ENCODE measurements at places on chromosomes 2 and 18. TPM values are rescaled to one million over a fixed set of nuclear protein-coding genes. Genes with fewer than 3 reads are reported as not detected.
A peak's percentile ranks its signal among the peaks of the same experiment; 100 is the strongest.

DNA sequence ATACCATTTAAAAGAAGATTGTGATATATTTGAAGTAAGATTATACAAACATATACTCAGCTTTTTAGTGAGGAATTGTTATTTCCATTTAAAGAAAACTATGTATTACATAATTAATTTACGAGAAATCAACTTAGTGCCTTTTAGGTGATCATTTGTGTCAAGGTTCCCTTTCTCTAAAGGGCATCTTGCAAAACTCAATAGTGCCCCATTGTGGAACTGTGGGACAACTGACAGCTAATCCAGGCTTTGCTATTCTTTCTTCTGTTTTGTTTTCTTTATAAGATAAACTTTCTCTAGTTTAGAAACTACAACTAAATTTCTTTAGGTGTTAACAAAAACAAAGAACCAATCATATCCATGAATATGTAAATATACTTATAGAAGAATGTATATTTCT lies 24.3 kb upstream of the VIT start:
- no peak for DNase-seq
- no peaks in the 10 kb centered on the region for H3K4me1 ChIP-seq
- H3K27ac ChIP-seq, result no peak overlapping the region
- H3K27me3 ChIP-seq, result no peaks in the 10 kb centered on the region
- H3K36me3 ChIP-seq, result no peaks in the 10 kb centered on the region

DNA sequence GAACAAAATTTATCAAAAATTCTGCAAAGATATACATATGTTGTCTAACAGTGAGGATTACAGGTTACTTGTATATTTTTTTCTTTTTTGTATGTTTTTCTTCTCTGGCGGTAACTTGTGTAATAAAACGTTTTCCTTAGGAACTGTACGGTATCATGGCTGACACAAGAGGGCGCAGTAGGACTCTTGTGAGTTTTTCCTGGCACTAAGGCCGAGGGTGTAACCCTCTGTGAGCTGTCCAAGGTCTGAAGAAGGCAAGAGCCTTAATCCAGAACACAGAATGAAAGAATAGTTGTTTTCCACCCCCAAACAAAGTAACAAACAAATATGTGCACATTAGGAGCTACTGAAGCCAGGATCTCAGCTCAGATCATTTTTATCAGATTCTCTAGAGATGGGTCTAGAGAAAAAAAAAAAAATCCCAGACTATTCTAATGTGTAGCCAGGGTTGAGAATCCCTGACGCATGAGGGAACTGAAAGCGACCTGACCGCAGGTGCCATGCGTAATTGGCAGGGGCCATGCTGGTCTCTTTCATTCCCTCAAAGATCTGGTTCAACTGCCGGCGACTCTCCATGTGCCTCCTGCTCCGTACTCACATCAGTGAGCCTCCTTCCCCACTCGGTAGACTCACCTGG lies 27.0 kb downstream of the TMEM200C start:
- no peak overlapping the region for H3K4me3 ChIP-seq
- no peak overlapping the region for H3K27ac ChIP-seq
- no peaks in the 10 kb centered on the region for H3K4me1 ChIP-seq
- peak; percentile 74 for DNase-seq
- peaks cover 4% of the 10 kb centered on the region for H3K27me3 ChIP-seq

- no peak overlapping the region for H3K4me3 ChIP-seq
- no peak for DNase-seq
- no peaks in the 10 kb centered on the region for H3K4me1 ChIP-seq
- no peak overlapping the region for H3K27ac ChIP-seq
- no peaks in the 10 kb centered on the region for H3K27me3 ChIP-seq
- H3K36me3 ChIP-seq, result no peaks in the 10 kb centered on the region
Measured at GRCh38 chr18:74360852-74361655, 45.4 kb downstream of the C18orf63 start.

DNA sequence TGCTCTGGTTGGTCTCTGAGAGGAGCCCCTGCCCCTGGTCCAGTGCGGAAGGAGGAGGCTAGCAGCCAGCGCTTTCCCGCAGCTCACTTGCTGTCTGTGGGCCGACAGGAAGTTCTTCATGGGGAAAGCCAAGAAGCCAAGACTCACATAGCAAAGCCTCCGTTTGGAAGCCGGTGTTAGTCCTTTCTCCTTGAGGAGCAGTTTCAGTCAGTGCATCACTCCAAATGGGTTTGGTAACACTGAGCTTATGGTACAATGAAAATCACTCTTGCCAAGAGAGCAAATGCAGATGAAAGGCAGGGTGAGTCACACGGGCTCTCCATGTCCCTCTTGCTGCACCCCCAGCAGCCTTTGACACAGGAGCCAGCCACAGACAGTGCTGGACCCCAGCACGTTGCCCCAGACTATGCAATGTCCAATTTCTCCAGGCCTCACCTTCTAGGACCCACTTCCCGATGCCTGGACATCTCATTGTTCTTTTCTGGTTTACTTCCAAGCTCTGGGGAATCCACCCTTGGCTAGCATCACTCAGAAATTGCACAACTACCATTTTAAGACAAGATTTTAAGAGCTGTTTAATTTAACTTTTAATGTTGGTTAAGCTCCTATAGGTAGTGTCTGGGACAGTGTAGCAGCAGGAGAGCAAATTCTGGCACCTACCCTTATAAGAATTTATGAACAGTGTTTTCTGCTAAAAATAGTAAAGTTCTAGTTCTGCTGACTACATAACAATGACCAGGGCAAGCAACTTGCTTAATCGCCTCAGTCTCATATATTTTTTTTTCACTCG lies 174.9 kb downstream of the ASB1 start:
- no peak for DNase-seq
- peaks cover 29% of the 10 kb centered on the region for H3K4me1 ChIP-seq
- H3K27ac ChIP-seq, result peak overlapping the region; percentile 75
- H3K4me3 ChIP-seq, result no peak overlapping the region
- no peaks in the 10 kb centered on the region for H3K27me3 ChIP-seq

DNA sequence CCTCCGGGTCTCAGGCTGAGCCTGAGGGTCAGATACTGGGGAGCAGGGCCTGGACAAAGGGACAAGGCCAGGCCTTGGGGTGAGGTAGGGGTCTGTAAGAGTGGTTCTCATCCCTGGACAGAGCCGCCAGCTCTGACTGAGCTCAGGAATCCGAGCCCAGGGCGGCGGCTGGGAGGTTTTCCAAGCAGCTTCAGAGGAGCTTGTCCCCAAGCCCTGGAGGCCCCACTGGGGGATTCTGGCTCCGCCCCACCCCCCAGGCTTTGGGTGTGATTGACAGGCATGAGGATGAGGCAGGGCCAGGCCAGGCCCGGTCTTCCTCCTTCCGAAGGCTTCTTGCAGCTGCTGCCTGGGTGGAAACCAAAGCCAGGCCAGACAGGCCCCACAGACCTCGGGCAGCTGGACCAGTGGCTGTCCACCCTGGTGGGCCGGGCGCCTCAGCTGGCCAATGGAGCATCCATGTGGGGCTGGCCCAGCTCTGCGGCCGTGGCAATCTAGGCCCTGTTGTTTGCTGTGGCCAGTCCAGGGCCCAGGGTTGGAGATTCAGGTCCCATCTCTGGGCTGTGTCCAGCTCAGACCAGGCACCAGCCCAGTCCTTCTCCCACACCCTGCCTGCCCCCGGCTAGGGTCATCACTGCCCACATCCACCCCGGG lies 23.1 kb upstream of the GPC1 start:
- no peaks in the 10 kb centered on the region for H3K4me1 ChIP-seq
- no peak overlapping the region for H3K4me3 ChIP-seq
- DNase-seq, result peak; percentile 56
- H3K27me3 ChIP-seq, result peaks cover 7% of the 10 kb centered on the region
- H3K27ac ChIP-seq, result no peak overlapping the region

The GALNT13 gene
- total RNA-seq, result 0.42 TPM

The SCN7A gene
- 2.5 TPM for total RNA-seq

The ALK gene
- 0.42 TPM for total RNA-seq

DNA sequence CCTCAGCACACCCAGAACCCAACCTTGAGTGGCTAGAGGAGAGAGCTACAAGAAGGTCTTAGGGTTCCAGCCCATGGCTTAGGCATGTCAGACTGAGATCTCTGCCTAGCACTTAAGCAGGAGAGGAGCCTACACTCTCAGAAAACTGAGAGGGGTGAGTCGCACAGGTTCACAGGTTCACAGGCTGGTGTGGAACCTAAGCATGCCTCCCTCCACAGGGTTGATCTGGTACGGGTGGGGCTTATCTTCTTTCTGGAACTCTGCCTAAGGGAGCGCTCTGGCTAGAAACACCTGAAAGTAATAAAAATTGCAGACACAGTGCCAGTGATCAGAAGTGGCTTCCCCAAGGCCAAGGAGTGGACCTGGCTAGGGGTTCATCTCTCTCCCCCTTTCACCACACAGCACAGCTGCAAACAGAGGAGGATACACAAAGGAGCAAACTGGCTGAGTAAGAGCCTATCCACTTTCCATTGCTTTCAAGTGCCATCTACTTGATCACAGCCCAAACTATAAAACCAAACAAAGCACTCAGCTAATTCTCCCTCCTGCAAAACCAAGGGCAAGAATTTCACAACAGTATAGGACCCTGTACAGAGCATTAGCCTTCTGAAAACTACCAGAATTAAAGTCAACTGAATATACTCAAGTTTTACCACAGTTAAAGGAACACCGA lies 481.9 kb upstream of the SETBP1 start:
- no peak for DNase-seq
- no peaks in the 10 kb centered on the region for H3K4me1 ChIP-seq
- H3K27ac ChIP-seq, result no peak overlapping the region
- no peaks in the 10 kb centered on the region for H3K27me3 ChIP-seq
- H3K36me3 ChIP-seq, result no peaks in the 10 kb centered on the region

The ANKRD23 gene
- 6.2 TPM for total RNA-seq

- no peak overlapping the region for H3K4me3 ChIP-seq
- H3K4me1 ChIP-seq, result peaks cover 5% of the 10 kb centered on the region
- H3K27ac ChIP-seq, result no peak overlapping the region
- peak; percentile 34 for DNase-seq
Measured at GRCh38 chr18:79624356-79625170, 55.0 kb upstream of the CTDP1 start.

DNA sequence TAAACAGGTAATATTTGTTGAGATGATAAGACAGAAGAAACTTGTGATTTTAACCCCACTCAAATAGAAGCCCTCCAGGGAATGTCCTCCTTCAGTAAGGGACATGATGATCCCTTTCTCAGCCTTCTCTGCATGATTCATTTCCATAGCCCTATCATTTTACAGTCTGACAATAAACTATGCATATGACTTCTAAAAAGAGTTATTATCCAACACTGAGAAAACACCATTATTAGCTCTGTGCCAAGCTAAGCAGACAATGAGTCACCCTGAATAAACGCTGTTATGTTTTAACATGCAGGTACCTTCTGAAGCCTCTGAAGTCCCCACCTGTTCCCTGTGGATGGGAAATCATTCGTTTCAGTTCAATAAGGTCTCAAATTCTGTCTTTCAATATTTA lies 54.7 kb downstream of the DTNB start:
- H3K4me1 ChIP-seq, result peaks cover 22% of the 10 kb centered on the region
- no peak for DNase-seq
- no peaks in the 10 kb centered on the region for H3K27me3 ChIP-seq
- H3K27ac ChIP-seq, result peak overlapping the region; percentile 80
- H3K36me3 ChIP-seq, result peaks cover 4% of the 10 kb centered on the region

Measured in suprapubic skin (tissue), 4 donors.